Astrocyte of the cerebellum (primary cell): ENCODE measurements at places on chromosomes 7 and 10.

GRCh38 chr10:11293332-11293731 is 275.7 kb downstream of the CELF2 start:
- no peak for DNase-seq

DNA sequence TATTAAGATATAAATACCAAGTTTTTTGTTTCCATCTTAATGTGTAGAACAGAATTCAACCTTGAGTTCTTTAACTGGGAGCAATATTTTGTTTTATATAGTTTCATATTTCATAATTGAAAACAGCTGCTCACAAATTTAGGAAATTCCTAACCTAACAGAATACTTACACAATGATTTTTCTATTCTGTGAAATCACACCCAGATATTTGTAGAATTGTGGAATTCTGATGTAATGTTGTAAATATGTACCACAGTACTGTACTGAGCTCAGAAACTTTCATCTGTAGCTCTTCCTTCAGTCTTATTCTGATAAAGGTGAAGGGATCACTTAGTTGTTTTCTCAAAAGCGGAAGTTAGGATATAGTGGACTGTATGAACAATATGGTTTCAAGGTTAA is 143.4 kb upstream of the GLI3 start:
- no peak for DNase-seq

GRCh38 chr10:79268742-79269141 is 78.5 kb upstream of the PPIF start:
- no peak for DNase-seq

- DNase-seq = no peak
These were observed 49.5 kb downstream of the PALS2 start for GRCh38 chr7:24622646-24623182.
